ENCODE measurements at places on chromosomes 3 and 15. TPM values are rescaled to one million over a fixed set of nuclear protein-coding genes. Genes with fewer than 3 reads are reported as not detected.

DNA sequence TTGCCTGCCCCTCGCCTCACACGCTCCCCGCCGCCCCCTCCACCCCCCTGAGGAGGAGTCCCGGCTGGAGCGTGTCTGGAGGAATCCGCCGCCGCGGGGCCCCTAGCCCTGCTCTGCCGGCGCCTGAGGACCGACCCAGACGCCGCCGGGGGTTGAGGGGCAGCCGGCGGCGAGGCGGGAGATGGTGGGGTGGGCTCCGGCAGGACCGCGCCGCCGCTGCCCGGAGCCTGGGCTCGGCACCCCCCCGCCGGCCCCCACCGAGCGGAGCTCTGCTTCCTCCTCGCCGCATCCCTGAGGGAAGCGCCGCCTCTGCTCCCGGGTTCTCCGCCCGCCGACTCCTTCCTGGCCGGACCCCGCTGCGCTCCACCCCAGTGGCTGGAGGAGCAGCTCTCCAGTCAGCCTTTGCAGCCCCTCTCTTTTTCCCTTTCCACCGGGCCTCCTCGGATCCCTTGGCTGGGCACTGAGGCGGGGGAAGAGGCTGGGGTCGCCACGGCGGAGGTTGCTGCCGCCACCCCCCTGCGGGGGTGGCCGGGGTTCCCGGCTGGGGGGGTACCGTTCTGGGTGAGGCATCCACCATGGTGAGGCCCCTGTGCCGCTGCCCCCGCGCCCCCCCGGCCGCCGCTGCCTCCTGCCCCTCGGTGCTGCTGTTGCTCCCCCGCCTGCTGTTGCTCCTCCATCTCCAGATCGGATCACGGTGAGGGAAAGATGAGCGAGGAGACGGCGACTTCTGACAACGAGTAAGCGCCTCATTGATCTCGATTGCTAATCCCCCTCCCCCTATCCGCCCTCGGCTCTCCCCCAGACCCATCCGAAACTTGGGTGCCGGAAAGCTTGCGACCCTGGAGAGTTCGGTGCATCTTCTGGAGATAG lies at the start of gene SPRED1:
TSS of gene SPRED1 (plus strand) at position 356 of the 870 bp plus-strand sequence. CDS start at position 706, 350 bp downstream.
- DNase-seq: no peak

Gene KLHL40
- total RNA-seq: not detected

GRCh38 chr3:66001626-66002025 lies 37.1 kb downstream of the MAGI1 start:
- DNase-seq: no peak

DNA sequence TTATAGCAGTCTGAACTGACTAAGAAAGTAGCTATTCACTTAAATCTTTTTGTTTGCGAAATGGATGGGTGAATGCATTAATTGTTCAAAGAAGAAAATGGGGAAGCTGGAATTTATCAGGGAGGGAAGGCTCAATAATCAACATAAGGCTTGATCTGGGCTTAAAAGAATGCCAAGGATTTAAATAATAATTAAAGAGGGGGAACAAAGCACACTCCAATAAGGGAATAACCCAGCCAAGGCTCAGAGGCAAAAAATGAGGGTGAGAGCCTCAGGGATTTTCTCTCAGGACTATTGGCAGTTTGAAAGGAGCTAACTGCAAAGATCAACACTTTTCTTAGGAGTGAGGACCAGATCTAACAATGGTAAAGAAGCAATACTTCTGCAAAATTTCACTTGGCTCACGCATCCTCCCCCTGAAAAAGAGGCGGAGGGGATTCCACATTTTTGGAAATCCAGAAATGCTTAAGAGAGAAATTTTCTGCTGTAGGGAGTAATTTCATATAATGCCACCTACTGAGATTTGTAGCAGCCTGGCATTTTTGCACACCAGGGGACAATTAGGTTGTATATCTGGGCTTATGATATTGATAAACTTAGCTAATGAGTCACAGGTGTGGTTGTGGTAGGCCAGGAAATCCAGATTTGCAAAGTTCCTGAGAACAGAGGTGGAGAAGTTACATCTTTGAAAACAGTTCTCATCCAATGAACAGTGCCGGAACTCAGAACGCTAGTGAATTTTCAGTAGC lies 405.1 kb downstream of the TUSC7 start:
- no peak for DNase-seq

DNA sequence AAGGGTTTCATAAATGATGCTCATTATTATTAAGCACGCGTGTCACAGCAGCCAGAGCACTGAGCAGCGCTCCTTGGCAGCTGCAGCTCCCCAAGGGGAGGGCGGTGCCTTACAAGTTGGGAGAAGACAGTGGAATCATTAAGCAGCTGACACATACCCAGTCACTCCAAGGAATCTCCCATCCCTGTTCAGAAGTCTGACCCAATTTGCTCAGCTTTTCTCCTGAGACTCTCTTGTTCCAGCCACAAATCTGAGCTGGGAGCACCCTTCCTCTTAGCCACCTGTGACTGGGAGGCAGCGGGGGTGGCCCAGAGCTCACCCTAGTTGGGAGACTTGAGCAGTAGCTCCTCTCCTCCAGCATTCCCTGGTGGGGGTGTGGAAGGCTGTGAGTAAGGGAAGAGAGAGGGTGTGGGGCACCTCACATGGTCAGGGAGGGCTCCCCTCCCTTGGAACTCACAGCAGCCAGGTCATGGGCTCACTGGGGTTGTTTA lies 64.3 kb downstream of the DUT start:
- DNase-seq: no peak

Gene USP19
- 60.4 TPM for total RNA-seq

DNA sequence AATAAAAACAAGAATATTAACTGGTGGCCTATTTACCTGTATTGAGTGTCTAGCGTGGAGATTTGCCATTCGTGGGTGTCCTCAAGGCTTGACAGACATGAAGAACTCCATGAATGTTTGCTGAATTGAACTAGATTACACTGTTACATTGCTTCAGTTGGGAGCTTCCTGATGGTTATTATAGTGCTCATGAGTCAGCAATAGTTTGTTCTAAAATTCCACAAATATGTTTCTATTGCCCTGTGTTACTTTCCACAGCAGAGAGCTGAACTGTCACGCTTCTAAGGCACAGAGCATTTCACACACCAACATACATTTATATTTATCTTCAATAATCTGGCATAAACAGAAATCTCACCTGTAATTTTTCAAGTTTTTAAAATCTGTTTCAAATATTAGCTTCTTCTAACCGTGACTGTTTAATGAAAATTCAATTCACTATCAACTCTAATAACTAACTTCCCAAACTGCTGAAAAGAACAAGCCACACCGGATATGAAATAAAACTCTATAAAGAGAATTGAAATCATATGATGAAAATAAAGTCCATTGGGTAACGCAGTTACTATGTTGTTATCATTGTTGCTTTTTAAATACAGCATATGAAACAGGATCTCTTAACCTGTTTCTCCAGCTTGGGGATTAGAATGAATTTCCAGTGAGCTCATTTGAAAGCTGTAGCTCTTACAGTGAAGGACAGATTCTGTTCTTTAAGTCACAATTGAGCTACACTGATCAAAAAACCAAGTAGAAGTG lies 61.2 kb upstream of the MCF2L2 start:
- DNase-seq: no peak

Data from activated CD8-positive, alpha-beta T cell treated with anti-CD3 and anti-CD28 coated beads, Interleukin-2, amount 10 ng/mL, durations not matched to agents 7 days and 5 days (primary cell).